ENCODE measurements at places on chromosomes 2 and 18.
A peak's percentile ranks its signal among the peaks of the same experiment; 100 is the strongest.

DNA sequence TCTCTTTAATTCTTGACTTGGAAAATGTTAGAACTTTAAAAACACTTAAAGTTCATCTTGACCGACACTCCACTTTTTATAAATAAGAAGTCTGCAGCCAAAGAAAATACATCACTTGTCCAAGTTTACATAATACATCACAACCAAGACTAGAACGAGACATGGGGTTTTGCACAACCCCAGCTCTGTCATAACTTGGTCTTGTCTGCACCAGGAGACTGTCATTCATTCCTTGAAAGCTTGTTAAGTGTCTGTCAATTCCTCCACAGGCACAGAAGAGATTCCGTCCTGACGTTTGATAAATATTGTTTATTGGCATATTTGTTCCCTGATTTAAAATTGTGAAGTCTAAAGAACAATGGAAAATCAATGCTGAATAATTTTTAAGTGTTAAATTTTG is 139.5 kb upstream of the SETBP1 start:
- no peak for DNase-seq

DNA sequence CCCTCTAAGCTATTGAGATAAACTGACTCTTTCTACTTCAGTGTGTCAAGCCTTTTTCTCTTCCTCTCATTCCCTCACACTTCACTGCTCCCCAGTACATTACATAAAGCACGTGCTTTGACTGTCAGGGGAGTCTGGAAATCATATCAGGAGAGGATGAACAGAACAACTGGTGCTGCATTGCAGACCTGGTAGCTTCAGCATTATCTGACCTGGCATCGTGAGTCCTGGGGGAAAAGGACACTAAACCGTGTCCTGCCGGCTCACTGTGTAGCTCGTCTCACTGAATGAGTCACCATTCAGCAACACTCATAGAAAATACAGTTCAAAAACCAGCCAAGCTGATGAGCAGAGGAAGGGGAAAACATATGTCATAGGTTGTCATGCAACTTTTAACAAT is 108.5 kb upstream of the UNC80 start:
- peak; percentile 23 for DNase-seq

DNA sequence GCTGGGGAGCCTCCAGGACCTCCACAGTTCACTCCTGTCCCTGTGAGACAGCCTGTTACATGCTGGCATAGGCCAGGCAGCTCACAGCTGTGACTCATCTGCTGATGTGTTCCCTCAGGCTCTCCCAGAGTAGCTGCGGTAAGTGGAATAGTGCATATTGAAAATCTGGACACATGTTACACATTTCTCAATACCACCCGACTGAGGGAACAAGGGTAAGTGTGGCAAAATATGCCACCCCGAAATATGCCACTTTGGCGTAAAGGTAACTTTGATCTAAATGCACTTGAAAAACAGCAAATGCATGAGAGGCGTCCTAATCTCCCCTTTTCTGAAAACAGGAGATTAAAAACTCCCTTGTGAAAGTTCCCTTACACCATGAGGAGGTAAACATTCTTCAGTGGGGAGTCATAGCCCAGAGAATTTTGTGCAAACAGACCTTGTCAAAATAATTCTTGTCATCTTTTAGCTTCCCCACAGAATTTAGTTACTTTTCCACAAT is 557.9 kb downstream of the CCDC85A start:
- peak; percentile 97 for DNase-seq

- peak; percentile 89 for DNase-seq
Measured at GRCh38 chr18:48607056-48607984, 68.5 kb downstream of the CTIF start.

GRCh38 chr2:154698296-154698720 is at the start of gene KCNJ3:
KCNJ3 (plus strand) TSS chr2:154698695; CDS start chr2:154698776, 81 bp downstream.
- no peak for DNase-seq

- DNase-seq: peak; percentile 84
Measured at GRCh38 chr2:85998071-85998991, 107.4 kb downstream of the POLR1A start.

- peak; percentile 85 for DNase-seq
Measured at GRCh38 chr2:172103471-172104272, 972 bp upstream of the DLX2 start.

DNA sequence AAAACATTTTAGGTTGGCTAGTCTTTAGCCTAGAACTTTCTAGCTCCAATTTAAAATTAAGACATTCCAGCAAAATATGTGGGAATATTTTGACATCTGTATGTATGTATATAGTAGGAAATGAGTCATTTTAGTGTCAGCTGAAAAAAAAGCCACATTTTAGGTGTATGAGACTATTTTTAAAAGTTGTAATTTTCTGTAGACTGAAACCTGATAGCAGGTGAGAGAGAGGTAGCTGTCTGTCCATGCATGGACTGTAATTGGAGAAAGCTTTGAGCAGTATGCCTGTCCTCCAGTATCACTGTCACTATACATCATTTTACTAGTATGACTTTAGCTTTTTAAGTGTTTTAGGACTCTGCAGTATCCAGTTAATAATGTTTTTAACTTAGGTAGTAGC is 26.1 kb upstream of the PPP1R1C start:
- peak; percentile 15 for DNase-seq

- no peak for DNase-seq
Measured at GRCh38 chr2:10296142-10296541, 6.6 kb upstream of the HPCAL1 start.

DNA sequence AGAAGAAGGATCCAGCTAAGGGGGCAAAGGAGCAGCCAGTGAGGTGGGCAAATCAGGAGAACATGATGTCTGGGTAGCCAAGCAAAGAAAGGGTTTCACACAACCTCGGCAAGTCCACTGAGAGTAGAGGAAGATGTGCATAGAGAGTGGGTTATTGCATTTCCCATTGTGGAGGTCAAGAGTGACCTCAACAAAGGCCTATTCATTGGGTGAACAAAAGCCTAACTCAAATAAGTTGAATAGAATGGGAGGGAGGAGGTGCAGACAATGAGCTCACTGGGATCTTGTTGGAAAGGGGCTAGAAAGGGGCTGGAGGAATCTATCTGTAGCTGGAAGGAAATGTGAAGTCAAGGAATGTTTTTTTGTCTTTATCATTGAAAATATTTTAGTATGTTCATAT is 14.0 kb upstream of the PDCL3 start:
- no peak for DNase-seq

DNA sequence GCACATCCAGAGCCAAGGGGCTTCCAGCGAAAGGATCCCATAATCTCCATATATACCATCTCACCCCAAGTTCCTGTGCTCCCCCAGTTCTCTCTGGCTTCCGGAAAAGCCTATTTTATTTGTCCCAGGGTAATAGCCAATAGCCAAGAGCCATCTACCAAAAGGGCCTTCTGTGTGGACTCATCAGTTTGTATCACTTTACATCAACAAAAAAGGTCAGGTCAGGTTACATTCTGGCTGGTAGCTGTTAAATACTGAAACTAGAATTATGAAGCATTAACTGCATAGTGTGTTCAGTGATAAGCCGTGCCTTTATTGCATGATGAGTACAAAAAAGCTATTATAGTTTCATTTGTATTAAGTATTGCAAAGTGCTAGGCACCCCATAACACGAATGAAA is 223.7 kb downstream of the IRS1 start:
- DNase-seq: peak; percentile 20

- no peak for DNase-seq
Measured at GRCh38 chr2:189074506-189074905, 100.3 kb downstream of the COL3A1 start.

DNA sequence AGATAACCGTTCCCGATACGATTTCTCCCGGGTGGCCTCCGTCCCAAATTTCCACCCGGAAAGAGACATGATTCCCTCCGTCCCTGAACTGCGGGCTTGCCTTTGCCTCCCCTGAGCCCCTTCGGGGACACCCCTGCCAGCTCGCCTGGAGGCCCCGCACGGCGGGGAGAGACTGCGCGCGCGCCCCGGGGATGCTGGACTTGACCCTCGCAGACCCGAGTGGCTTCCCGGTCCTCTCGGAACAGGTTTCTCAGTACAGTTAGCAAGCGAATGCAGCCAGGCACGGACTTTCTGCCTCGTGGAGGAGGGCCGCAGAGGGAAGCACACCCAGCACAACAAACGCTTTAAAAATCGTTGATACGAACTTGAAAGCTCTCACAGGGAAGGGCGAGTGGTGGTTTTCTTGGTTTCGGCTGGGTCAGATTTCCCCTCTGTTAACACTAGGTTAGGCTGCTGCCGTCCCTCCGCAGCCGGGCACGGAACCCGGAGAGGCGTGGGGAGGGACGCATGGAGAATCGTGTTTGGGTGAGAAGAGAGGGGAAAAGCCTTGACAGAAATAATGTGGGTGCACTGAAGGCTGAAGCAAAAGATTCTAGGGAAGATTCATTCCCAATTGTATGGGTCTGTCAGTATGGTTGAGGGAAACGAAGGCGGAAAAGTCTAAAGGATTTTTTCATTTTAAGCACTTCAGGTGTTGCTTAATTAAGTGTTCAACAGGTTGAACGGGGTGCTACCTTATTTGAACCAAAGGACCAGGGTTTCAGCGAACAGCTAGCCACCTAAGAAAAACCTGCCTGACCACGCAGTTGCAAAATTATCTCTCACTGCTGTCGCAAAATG is 916 bp downstream of the TNFRSF11A start:
- DNase-seq: no peak

DNA sequence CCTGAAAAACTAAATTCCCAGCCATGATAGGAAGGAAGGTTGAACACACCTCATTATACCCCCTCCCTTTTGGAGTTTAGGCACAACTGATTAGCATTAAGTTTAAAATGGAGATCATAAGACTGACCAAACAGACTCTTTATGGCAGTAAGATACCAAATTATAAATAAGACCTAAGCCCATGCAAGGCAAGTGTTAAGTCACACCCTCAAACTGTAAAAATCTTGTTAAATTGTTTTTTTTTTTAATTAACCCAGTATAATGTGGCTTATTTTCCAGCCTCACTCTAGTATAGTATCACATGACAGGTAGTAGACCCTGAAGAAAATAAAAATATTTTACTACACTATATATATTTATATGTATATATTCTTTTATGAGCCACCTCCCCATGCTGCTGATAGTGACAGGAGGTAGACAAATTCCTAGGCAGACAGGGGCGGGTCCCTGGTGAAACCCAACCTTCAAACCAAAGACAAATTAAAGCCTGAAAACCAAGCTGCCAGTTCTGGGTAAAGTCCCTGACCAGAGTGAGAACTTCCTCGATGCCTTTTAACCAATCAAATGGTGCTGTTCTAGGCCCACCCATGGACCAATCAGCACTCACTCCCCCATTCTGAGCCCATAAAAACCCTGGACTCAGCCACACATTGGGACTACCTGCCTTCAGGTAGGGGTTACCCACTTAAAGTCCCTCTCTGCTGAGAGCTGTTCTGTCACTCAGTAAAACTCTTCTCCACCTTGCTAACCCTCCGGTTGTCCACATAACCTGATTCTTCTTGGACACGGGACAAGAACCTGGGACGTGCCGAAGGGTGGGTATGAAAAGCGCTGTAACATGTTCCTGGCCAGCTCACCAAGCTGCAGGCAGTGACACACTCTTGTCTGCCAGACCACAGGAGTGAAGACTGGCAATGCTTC is 123.9 kb upstream of the B3GNT2 start:
- DNase-seq: no peak

GRCh38 chr2:3704692-3705091 is 1.3 kb downstream of the DCDC2C start:
- DNase-seq: no peak

GRCh38 chr2:41320491-41320890 is 727.3 kb upstream of the PKDCC start:
- DNase-seq: no peak

GRCh38 chr2:156321243-156321904 is 11.1 kb downstream of the NR4A2 start:
- no peak for DNase-seq

GRCh38 chr2:105102963-105103421 is 65.1 kb downstream of the MRPS9 start:
- DNase-seq: peak; percentile 69

DNA sequence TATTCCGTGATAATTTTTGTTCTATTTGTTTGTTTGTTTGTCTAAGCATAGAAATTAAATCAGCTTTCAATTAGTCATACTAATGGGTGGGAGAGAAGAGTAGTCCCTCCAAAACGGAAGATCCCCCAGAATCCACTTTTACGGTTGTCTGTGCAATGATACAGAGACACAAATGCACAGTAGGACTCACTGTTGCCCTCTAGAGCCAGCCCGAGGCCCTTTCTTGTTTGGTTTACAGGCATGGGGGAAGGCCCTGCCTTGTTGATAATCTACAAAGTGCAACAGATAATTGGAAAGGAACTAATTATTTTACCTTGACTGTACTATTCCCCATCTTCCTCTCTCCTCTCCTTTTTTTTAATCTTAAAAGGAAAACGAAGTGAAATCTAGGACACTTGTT is 121.1 kb downstream of the ACOXL start:
- DNase-seq: peak; percentile 22

- DNase-seq: no peak
Measured at GRCh38 chr2:238138331-238139195, at the start of gene KLHL30. KLHL30 (plus strand) TSS chr2:238138668; CDS start chr2:238140755, 2,087 bp downstream.

Data from RPMI7951 (cell line).